Central memory CD4-positive, alpha-beta T cell (primary cell): ENCODE measurements at places on chromosomes 1 and 21.

- no peak for DNase-seq
Observed at GRCh38 chr1:43572538-43572937, 41.9 kb downstream of the PTPRF start.

DNA sequence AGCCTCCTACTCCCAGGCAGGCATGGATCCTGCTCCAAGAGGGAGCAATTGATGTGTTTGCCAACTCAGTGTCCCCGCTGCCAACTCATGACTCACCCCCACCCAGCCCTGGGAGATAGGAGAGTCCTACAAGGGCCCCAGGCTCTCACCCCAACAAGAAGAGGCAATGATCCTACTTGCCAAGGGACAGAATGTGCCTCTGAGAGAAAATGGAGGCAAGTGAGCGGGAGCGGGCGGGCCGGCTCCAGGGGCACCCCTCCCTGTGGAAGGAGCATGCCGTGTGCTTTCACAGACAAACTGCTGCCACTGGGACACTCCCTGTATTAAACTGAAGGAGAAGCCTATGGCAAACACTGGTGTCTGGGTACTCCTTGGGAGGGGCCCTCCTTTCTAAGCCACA is 16.7 kb downstream of the PKP1 start:
- DNase-seq = no peak

DNA sequence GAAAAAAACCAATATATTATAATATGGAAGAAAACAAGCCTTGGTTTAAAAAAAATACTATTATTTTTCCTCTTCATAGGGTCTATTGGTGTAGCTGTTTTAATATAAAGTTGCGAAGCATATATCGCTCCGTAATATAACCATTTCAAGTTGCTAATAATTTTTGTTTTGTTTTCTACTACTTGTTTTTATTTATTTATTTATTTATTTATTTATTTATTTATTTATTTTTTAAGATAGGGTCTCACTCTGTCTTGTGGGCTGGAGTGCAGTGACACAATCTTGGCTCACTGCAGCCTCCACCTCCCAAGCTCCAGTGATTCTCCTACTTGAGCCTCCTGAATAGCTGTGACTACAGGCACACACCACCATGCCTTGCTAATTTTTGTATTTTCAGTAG is 46.4 kb downstream of the PRDM2 start:
- DNase-seq = no peak

GRCh38 chr1:167706931-167707877 is 14.6 kb upstream of the MPZL1 start:
- DNase-seq = no peak

- DNase-seq = no peak
Observed at GRCh38 chr1:227777156-227777555, 38.3 kb upstream of the PRSS38 start.

- DNase-seq = no peak
Observed at GRCh38 chr1:173415905-173416450, 61.2 kb upstream of the PRDX6 start.

- no peak for DNase-seq
Observed at GRCh38 chr1:31690921-31691320, 12.9 kb downstream of the COL16A1 start.

DNA sequence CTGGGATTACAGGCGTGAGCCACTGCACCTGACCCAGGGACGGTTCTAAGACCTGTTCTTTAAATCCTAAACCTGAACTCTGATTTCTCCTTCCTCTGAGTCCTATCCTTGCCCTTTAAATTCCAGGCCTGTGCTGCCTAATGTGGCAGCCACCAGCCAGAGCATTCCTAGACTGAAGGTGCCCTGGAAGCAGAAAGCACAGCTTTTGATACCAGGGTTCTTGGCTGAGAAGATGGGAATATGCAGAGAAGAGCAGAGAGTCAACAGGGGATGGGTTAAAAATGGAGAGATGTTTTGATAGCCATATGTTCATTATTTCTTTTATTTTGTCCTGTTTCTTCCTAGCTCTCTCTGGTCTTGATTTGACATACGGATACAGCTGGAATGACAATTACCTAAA is 49.7 kb downstream of the RYR2 start:
- no peak for DNase-seq

- DNase-seq = no peak
Observed at GRCh38 chr1:28578696-28579218, 13.3 kb upstream of the RAB42 start.

DNA sequence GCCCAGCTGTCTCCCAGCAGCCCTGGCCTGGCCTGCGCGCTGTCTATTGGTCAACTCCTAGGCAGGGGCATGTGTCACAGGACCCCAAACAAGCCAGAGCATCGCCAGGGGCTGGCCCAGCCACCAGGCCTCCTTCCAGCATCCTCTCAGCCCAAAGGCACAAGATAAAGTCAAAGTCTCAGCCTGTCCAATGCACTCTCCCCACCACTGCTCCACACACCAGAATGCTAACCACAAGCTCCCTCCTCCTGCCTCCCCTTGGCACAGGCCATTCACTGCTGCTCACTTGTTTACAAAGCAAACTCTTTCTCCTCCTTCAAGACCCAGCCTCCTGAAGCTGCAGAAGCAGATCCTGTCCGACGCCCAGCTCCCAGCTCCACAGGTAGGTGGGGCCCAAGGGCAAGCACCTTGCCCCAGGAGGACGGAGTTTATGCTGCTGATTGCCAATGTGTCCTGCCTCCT is 133.4 kb downstream of the DMRTB1 start:
- DNase-seq = no peak

DNA sequence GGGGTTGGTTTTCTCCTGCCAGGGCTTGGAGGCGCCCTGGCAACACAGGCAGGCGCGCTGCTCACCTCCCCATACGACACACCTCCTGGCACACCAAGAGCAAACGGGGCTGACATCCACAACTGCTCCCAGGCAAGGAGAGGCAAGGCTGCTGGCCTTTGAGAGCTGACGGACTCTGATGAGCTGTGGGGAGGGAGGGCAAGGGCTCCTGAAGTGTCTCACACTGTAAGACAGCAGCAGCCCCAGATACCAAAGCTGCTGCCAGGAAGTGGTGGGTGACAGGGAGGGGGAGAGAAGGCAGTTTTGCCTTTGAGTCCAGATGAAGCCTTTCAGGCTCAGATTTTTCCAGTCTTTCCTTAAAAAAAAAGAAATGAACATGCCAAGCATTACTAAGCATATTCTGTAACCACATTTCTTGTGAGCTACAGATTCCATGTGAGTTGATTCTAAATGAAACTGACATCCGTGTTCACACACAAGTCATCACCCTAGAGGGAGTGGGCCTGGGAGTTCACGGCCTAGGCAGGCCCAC is 24.3 kb downstream of the PGBD5 start:
- no peak for DNase-seq

- no peak for DNase-seq
Observed at GRCh38 chr1:43991200-43991475, 261 bp upstream of the CCDC24 start.

- no peak for DNase-seq
Observed at GRCh38 chr1:89356658-89357400, 7.0 kb upstream of the GBP6 start.

- peak; percentile 30 for DNase-seq
Observed at GRCh38 chr1:160672789-160673695, 26.2 kb upstream of the SLAMF1 start.

- no peak for DNase-seq
Observed at GRCh38 chr1:27491748-27492700, 2.1 kb upstream of the WASF2 start.

DNA sequence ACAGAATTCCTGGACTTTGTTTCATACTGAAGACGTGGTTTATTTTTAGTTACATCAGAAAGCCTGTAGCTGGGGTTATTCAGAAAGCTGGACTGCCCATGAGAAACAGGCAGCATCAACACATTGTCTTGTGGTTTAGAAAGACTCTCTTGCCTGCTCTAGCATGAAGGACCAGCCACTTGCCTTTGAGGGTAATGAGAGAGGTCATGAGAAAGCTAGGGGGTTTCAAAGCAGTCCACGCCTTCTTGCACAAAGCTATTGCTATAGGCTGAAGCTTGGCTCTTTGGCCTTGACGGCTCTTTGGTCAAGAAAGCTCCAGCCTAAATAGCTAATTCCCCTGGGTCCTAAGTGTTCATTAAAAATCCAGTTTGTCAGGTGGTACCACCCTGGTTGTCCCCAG is 208.1 kb downstream of the PRDM2 start:
- no peak for DNase-seq

DNA sequence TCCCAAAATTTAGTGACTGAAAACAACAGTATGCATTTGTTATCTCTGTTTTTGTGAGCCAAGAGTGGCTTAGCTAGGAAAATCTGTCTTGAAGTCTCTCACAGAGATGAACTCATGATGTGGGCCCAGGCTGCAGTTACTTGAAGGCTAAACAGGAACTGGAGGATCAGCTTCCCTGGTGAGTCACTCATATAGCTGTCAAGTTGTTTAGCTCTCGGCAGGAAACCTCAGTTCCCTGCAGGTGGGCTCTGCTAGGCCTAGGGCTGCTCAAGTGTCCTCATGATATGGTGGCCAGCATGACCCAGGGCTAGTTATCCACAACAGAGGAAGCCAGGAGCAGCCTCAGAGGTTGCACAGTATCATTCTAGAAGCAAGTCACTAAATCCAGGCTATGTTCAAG is 30.2 kb upstream of the DDX59 start:
- DNase-seq = no peak

DNA sequence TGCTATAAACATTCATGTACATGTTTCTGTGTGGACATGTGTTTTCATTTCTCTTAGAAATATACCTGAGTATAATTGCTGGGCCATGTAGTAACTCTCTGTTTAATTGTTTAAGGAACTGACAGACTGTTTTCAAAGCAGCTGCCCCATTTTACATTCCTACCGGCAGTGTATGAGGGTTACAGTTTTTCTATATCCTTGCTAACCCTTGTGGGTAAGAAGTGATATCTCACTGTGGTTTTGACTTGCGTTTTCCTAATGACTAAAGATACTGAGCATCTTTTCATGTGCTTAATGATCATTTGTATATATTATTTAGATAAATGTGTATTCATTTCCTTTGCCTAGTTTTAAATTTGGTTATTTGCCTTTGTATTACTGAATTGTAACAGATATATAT is 81.7 kb downstream of the DNM3 start:
- no peak for DNase-seq

- DNase-seq = no peak
Observed at GRCh38 chr1:41672173-41672572, 187.7 kb upstream of the EDN2 start.

DNA sequence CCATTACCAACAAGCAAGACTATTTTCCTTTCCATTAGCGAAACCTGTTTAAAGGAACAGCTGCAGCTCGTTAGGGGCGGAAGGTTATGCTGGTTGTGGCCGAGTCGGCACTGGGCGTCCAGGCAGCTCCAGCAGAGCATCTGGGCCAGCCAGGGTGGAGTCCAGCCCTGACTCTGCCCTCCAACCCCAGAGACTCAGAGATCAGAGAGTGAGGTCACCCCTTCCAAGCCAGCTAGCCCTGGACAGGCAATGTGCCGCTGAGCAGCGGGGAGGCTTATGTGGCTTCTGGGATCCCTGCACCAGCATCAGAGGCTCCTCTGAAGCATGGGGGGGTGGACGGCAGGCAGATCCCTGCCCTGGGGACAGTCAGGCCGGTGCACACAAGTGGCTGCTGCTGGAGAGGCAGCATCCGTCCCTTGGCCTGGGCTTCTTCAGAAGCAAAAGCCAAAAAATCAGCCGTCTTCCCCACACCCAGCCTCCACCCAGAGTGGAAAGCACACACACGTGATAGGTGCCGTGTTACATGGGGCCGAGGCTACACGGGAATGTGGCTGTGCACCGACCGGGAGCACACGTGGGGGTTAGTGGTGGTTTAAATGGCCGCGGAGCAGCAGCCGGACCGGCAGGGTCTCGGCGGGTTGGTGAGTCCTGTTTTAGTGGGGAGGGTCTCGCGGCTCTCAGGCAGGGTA is 30.1 kb downstream of the SLC66A1 start:
- no peak for DNase-seq

- no peak for DNase-seq
Observed at GRCh38 chr1:229440851-229441537, 7.1 kb upstream of the ACTA1 start.

GRCh38 chr1:54159733-54160316 is 7.0 kb upstream of the CDCP2 start:
- no peak for DNase-seq

DNA sequence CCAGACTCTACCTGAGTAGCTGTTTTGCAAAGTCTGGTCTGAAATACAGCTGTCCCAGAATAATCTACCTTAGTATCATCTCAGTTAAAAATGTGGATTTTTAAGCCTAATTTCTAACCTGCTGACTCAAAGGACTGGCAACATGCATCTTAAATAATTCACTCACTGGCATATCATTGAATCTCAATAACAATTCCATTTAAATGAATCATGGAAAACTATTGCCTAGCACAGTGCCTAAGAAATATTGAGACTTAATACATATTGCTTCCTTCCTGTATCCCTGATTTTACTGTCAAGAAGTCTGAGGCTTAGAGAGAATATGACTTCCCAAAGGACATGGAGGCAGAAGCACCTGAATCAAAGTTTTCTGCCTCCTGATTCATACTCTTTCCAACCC is 3.1 kb downstream of the CCDC190 start:
- DNase-seq = no peak

- no peak for DNase-seq
Observed at GRCh38 chr1:226475142-226475511, 67.2 kb upstream of the PARP1 start.

GRCh38 chr1:26079178-26079563 is 11.7 kb upstream of the TRIM63 start:
- DNase-seq = no peak

- DNase-seq = no peak
Observed at GRCh38 chr21:44018127-44018526, 6.0 kb downstream of the TRAPPC10 start.

GRCh38 chr1:67807282-67807681 is 26.0 kb downstream of the GNG12 start:
- DNase-seq = no peak
